ENCODE measurements at places on chromosomes 3 and 15.
A peak's percentile ranks its signal among the peaks of the same experiment; 100 is the strongest.

DNA sequence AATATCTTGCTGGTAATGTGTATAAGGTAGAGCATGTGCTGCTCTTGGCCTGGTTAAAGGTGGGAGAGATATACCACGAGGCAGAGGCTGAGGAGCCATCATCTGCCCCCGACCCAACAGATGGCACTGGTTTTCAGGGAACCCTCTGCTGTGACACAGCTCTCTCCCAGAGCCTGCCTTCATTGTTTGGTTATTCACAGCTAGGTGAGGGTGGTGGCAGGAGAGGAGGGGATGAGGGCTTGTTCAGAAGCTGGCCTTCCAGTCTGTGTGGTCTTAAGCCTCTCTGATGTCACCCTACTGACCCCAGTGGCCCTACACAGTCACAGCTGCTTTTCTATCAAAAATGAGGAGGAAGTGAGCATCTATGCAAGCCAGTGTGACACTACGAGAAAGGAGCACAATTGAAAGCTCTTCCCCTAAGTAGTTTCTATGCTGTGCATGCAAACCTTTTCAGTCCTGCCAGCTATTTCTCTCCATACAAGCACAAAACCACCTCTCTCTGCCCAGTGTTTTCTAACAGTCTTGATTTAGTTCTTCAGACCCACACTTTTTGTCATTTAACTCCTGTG, 258.4 kb upstream of the AGTR1 start:
- no peak for DNase-seq

DNA sequence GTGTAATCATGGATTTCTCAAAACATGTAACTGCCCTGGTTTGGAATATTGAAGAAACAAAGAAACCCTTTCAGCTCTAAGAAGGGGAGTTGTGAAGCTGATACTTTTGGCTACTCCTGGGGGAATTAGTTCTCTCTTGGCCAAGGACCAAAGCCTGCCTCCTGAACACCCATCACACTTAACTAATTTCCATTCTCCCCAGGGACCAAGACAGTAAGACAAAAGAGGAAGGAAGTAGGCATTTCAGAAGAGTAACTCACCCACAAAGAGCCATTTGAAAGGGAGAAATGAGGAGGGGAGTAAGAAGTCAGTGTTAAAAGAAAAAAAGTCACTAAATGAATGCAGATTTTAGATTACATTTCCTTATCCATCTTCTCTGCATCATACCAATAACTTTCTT, 328.0 kb upstream of the SOX2 start:
- no peak for DNase-seq

GRCh38 chr15:33009026-33009425, 185.5 kb downstream of the FMN1 start:
- DNase-seq, result no peak

DNA sequence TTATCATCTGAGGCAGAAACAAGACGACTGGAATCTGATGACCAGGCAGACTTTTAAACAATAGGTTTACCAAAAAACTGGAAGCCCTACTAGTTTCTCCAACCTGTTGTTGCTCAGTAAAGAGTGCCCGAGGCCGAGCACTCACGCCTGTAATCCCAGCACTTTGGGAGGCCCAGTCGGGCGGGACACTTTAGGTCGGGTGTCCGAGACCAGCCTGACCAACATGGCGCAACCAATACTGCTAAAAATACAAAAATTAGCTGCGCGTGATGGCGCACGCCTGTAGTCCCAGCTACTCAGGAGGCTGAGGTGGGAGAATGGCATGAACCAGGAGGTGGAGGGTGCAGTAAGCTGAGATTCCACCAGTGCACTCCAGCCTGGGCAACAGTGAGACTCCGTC, 1.1 kb upstream of the WDR5B start:
- no peak for DNase-seq

GRCh38 chr3:33940149-33940548, 141.7 kb downstream of the PDCD6IP start:
- DNase-seq, result no peak

DNA sequence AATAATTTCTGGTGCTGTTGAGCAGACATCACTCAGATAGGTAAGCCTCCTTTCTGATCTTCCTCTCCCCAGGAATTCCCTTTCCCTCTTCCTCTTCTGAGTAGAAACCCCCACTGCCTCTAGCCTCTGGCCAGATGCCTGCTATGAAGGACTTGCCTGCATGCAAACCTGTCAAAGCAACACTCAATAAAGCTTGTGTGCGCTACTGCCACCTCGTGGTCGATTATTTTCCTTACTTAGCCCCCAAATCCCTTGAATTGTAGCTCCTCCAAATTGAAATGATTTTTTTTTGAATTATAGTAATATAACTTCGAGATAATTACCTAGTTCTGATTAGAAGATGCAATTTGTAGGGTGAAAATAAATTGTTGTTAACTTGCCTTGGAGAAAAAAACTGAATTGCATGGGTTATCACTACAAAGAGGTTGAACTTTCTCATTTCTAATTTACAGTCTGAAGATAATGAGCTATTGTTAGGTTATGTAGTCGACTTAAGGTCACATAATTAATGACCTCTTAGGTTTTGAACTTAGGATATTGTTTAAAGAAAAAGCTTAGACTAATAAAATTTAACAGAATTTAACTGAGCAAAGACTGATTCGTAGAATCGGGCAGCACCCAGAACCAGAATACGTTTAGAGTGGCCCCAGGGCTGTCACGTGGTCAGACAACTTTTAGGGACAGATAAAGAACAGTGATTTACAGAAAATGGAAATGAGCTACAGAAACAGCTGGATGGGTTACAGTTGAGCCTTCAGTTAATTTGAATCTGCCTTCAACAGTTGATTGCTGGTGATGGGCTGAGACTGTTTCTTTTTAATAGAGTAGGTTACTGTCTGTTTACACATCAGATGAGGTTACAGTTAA, 269.3 kb downstream of the ARPP21 start:
- peak; percentile 71 for DNase-seq

GRCh38 chr3:118882353-118882947, 152.2 kb downstream of the IGSF11 start:
- DNase-seq, result peak; percentile 57

GRCh38 chr15:71891026-71891425, 80.7 kb downstream of the NR2E3 start:
- no peak for DNase-seq

DNA sequence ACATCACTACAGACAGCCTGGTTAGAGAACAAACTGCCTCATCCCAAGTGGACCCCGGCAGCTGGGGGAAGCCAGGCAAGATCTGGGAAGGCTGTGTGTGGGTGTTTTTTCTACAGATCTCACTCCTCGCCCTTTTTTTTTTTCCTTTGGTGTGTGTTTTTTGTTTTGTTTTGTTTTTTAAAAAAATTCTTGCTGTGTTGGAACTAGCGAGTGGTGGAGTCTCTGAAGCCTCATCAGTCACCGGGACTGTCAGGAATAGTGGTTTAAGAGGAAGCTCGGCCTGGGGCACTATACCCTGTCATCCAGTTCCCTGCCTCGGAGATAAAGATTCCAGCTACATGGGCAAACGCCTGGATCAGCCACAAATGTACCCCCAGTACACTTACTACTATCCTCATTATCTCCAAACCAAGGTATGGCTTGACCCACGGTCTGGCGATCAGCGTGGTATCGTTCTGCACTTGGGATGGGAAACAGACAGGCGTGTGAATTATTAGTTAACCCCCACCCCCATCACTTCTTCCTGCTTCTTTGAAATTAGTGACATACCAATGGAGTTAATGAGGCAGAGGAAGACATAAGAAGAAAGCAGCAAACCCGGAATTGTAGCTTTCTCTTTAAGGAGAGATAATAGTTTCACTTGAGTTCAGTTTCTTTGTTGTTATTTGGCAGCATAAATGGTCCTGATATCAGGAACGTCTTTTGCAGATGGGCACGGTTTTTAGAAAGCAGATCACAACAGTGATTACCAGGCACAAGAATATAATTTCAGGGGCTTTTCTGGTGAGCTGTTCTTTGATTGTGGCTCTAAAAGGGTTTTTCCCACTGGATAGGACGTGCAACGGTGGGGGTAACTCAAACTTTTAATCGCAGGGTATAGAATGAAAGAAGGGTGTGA, 722 bp downstream of the RBMS3 start:
- no peak for DNase-seq

- DNase-seq, result no peak
Measured at GRCh38 chr3:146598535-146598934, 6.6 kb downstream of the PLSCR5 start.

- peak; percentile 50 for DNase-seq
Measured at GRCh38 chr3:32143849-32144757, 37.7 kb downstream of the GPD1L start.

- DNase-seq, result no peak
Measured at GRCh38 chr3:146640955-146641867, 36.1 kb upstream of the PLSCR5 start.

- no peak for DNase-seq
Measured at GRCh38 chr3:169992156-169992555, 25.5 kb downstream of the SEC62 start.

- no peak for DNase-seq
Measured at GRCh38 chr3:171548917-171549316, 88.7 kb upstream of the TNIK start.

- DNase-seq, result peak; percentile 83
Measured at GRCh38 chr15:90221246-90221900, 12.4 kb downstream of the CIB1 start.

DNA sequence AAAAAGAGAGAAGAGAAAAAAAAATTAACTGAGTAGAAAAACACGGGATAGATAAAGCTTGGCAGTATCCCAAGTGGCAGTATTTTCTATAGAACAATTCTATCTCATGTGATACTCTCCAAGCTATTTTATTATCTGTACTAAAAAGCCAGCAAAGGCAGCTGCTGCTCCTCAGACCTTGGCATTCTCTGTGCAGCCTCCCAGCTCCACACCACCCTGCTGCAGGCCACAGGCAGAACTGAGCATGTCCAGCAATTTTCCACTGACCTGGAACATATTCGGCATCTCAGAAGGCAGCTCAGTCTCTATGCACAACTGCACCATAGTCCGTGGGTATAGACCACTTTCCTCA, 1161.4 kb downstream of the IGSF11 start:
- no peak for DNase-seq

DNA sequence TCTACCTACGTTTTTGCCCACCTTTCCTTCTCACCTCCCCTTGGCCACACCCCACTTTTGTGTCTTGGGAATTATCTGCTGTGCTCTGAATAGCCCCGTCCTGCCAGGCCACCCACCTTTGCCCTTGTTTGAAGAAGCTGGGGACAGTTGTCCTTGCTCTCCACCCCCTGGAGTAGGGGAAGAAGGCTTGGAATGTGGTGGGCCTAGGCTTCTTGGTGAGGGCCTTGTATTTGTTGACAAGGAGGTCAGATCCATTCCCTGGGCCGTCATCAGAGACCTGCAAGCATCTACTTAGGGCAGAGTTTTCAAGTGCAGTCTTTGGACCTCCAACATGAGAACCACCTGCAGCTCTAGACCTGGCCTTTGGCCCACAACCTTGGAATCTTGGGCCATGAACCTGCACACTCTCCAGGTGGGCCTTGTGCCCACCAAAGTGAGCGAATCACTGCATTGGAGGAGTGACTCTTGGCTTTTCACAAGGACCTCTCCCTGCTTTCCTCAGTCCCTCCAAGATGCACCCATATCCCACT, 160.6 kb downstream of the APBA2 start:
- no peak for DNase-seq

GRCh38 chr15:77122576-77122975, 51.7 kb upstream of the TSPAN3 start:
- DNase-seq, result no peak

DNA sequence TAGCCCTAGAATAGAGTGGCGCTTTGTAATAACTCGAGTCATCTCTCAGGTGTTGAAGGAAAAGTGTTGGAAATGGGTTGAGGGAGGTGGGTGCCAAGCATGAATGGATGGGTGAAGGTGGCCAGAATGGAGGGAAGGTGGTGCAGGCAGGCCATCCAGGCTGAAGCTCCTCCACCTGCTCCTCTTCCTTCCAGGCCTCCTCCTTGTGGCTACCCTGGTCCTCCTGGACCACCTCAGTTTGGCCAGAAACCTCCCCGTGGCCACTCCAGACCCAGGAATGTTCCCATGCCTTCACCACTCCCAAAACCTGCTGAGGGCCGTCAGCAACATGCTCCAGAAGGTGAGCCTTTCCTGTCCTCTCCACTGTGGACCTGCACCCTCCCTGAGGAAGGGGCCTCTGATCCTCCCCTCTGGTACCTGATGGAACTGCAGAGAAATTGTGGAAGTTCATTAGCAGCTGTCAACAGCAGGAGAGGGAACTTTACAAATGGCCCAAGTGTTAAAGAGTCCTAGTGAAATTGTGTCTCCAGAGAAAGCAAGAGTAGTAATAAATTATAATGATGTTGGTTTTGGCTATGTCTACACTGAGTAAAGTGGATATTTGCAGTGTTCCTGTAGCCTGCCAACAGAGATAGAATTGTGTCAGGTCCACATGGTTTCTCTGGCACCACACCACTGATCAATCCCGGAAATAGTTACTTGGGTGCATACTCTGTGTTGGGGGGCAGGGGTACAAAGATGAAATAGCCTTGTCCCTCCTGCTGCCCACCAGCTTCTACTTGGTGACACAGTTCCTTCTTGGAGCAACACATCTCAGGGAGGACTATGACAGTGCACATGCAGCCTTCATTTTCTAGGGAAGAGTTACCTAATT, 1.6 kb downstream of the IL12A start:
- peak; percentile 51 for DNase-seq

- DNase-seq, result no peak
Measured at GRCh38 chr3:71066849-71067261, 516.7 kb downstream of the FOXP1 start.

- DNase-seq, result peak; percentile 85
Measured at GRCh38 chr15:63473999-63474809, 30.2 kb upstream of the USP3 start.

DNA sequence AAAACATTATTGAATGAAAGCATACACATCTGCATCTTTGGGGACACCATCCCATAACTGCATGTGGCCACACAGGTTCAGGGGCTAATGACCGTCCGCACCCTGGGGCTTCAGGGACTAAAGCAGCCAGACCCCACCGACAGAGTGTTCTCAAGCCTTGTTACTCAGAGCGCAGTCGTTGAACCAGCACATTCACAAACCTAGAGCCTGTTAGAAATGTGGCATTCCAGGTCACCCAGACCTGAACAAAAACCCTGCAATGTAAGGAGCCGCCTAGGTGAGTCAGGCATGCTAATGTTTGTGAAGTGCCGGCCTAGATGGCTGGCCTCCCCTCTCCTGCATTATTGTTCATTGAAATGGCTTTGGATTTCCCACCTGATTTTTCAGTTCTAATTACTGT, 52.3 kb upstream of the HACD2 start:
- DNase-seq, result no peak

- DNase-seq, result no peak
Measured at GRCh38 chr15:86905625-86906256, 826.1 kb downstream of the AGBL1 start.

DNA sequence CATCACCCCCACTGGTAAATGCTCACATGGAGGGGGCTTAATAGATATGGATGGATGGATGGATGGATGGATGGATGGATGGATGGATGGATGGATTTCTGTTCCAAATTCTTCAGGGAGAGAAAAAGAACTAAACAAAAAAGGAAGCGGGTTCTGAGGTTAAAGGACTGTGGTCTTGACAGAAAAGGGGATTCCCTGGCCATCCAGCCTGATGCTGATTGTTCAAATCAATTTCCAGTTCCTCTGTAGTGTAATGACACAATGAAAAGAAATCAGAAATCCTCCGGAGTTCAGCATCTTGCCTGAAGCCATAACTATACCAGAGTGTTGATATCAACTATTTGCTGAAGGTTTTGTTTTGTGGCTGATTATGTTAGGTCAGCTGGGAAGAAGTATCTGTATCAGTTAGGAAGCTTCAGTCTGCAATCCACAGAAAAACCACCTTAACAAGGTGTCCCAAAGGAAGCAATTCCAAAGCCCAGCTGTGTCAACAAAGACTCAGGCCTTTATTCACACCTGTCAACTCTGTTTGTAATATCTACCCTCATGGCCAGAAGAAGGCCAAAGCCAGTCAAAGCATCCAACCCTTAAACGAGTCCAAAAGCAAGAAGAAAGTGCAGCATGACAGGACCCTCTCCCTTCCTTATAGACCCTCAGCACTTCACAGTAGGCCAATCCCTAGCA, 24.5 kb upstream of the RASA2 start:
- no peak for DNase-seq
